ENCODE measurements at places on chromosomes 7 and 10.

DNA sequence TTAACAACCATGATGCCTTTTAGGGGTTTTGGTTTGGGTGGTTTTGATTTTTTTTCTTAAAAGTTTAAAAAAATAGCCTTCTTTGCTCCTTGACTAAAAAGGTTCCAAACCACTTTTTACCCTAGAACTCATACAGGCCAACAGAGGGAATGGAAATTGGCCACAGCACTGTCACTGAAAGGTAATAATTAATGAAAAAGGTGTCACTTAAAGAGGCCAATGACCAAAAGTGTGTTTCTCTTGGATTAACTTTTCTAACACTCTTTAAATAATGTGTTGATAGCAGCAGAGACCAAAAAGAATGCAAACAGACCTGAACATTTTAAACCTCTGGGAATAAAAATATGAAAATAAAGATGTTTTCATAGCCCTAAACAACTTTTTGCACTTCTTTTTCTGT, 221.1 kb upstream of the TCF7L2 start:
- no peak for DNase-seq

GRCh38 chr10:13608246-13608853, 21.6 kb downstream of the PRPF18 start:
- no peak for DNase-seq

DNA sequence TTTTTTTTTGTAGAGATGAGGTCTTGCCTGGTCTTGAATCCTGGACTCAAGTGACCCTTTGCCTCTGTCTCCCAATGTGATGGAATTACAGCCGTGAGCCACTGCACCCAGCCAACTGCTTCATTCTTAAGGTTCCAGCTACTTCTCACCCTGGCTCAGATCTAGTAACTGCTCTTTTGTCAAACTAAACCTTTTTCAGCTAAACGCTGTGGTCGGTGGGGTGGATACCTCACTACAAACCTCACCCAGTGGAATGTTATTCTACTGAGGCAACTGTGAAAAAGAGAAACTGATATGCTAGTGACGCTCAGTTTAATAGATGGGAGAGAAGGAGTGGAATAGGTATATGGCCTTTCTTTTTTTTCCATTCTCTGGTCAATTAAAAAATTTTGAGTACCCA, 1.7 kb upstream of the MRLN start:
- no peak for DNase-seq

DNA sequence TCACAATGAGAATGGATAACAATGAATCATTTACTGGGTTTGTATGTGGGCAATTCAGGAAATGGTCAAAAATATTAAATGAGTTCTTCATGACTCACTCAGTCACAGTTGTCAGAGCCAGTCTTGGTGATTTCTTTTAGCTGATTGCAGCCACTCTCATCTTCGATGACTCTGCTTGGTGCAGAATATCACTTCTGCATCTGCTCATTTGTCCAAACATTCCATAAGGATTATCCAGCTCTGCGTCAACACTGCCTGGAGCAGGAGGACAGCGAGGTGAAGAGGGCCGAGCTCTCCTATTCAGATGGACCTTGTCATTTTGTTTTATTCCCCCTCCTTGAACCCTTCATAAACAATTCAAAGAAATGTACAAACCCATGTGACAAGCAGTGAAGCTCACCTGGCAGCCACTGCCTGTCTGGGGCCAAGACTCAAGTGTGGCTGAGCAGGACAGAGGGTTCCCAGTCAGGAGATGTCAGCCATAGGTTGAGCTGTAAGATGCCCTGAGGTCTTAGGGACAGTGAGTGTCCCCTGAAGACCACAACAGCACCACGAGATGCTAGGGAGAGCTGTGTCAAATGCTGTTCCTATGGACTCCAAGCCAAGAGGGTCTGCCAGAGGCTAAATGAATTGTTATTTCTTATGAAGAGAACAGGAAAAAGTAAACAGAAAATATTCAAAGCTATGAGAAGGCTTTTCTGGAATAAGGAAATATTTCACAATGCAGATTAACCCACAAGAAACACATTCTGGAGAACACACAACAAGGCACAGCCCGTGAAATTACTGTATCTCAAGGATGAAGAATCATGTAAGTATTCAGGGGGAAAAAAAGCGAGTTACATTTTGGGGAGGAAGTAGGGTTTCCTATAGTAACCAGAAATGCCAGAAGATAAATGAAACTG, 33.1 kb upstream of the EGFR start:
- no peak for DNase-seq

- DNase-seq = no peak
These were observed 18.3 kb downstream of the UBN2 start for GRCh38 chr7:139249179-139249810.

DNA sequence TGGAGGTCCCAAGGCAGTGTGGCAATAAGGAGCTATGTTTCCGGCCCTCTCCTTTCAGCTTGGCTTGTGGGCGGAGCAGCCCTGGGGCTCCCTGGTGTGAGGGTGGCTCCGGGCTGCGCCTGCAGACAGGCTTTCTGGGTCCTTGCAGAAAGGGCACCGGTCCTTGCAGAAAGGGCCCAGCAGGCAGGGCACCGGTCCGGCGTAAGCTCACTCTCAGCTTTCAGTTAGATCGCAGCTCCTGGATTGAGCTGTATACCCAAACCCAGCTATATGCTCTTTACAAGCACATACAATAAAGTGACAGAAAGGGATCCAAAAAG, 293.8 kb upstream of the SHH start:
- no peak for DNase-seq

- no peak for DNase-seq
These were observed 52.6 kb downstream of the PTEN start for GRCh38 chr10:87915989-87916388.

DNA sequence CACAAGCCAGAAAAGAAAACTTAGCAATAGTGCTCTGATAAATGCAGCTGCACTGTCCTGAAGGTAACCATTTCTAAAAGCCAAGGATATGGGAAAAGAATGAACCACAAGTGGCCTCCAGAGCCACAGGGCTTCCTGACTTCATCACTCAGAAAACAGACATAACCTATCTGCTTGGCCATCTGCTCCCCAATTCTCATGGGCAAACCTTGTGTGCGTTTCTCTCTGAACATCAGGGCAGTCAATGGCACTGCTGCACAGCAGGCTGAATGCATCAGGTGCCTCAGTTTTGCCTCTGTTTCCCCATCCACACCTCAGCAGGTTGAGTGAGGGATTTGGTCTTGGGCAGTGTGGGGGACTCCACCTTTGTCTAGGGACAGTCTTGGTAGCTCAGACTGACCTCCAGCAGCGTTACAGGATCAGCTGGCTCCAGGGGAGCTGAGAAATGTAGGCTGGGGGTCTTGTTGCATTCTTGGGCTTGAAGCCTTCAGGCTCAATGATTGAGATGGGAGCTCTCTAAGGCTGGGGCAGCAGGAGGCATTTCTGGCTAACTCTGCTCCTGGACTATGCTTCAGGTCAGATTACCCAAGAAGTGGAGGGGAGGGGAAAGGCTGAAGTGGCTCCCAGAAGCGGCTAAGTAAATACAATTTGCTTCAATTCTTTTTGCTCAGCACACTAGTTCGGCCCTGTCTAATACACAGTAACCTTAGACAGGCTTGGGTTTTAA, 23.6 kb upstream of the PDLIM1 start:
- DNase-seq = no peak

- DNase-seq = no peak
These were observed 47.6 kb downstream of the POT1 start for GRCh38 chr7:124881981-124882380.

- DNase-seq = no peak
These were observed 94.9 kb upstream of the TCF7L2 start for GRCh38 chr10:112855134-112855533.

GRCh38 chr10:29512425-29512974, 122.3 kb downstream of the SVIL start:
- no peak for DNase-seq

- DNase-seq = peak; percentile 61
These were observed 484.0 kb upstream of the GALNT17 start for GRCh38 chr7:70647801-70648498.

GRCh38 chr7:123492485-123492884, 41.9 kb downstream of the IQUB start:
- DNase-seq = no peak

DNA sequence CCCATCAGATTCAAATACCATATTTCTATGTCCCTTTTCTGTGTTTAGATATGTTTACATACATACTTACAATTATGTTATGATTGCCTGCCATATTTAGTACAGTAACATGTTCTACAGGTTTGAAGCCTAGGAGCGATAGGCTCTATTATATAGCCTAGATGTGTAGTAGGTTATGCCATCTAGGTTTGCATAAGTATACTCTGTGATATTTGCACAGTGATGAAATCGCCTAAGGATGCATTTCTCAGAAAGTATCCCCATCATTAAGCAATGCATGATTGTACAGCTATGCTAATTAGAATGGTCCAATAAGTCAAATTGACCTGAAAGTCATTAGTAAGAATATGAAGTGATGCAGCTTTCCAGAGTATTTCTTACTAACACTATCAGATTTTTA, 1171.7 kb upstream of the LRRTM3 start:
- no peak for DNase-seq

GRCh38 chr10:7310076-7310475, 100.8 kb downstream of the SFMBT2 start:
- no peak for DNase-seq

- DNase-seq = no peak
These were observed 45.5 kb downstream of the GSAP start for GRCh38 chr7:77370606-77371005.

DNA sequence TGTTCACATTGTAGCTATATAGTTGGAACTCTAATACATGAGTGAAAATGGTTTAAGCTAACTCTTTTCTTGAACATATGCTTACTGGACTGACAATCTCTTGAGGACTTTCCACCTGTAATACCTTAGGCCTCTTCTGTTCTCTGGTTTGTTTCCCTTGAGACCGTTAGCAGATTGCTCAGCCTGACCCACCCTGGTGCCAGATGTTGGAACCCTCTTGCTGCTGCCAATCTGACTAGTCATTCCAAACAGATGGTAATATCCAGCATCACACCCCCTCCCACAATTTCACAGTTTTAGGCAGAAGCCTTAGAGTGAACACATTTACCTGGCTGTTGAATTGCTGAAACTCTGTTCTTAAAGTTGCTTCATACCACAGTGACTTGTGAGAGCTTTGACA, 18.7 kb downstream of the CALD1 start:
- no peak for DNase-seq

DNA sequence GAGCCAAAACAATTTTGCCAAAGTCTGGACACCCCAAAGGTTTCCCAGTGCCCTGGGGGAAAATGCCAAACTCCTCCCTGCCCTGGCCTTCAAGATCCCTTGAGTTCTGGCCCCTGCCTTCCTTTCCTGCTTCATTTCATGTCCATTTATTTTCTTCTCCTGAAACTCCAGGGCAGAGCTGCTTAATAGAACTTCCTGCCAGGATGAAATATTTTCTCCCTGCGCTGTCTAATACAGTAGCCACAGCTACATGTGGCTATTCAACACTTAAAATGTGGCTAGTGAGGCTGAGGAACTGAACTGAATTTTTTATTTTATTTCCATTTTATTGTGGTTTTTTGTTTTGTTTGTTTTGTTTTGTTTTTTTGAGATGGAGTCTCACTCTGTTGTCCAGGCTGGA, 49.6 kb downstream of the COL13A1 start:
- no peak for DNase-seq

DNA sequence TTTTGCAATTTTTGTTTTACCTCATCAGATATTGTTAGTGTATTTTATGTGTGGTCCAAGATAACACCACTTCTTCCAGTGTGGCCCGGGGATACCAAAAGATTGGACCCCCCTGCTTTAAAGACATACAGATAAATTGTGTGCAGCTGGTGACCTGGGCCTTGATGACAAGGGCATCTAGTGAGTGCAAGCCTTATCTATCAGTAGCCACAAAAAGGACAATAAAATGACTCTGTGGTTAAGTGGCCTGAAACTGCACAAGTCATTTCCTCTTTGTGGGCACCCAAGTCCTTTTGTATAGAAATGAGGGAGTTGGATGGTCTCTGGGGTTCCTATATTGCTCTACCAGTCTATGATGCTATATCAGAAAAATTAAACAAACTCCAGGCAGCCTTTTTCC, 98.1 kb downstream of the PARD3 start:
- DNase-seq = no peak

GRCh38 chr10:119655566-119656001, 4.4 kb downstream of the BAG3 start:
- no peak for DNase-seq

DNA sequence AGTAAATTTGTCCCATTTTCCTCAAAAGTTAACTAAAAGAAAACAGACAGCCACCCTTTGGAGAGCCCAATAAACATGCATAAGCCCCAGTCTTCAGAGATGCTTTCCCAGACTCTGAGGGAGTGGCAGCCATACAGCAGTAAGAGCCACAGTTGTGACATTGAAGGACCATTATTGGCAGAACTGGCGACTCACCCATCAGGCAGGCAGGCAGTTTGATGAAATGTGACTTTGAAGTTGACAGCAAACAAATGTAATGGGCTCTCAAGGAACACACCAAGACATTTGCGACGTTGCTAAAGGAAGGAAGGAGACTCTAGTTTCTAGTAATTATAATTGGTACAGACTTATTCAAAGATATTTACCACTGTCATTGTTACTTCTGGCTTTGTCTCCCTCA, 287.5 kb upstream of the PHYHIPL start:
- DNase-seq = no peak

- no peak for DNase-seq
These were observed 286.1 kb upstream of the C7orf33 start for GRCh38 chr7:148304456-148304855.

GRCh38 chr7:98702021-98702420, 84.9 kb downstream of the NPTX2 start:
- no peak for DNase-seq

DNA sequence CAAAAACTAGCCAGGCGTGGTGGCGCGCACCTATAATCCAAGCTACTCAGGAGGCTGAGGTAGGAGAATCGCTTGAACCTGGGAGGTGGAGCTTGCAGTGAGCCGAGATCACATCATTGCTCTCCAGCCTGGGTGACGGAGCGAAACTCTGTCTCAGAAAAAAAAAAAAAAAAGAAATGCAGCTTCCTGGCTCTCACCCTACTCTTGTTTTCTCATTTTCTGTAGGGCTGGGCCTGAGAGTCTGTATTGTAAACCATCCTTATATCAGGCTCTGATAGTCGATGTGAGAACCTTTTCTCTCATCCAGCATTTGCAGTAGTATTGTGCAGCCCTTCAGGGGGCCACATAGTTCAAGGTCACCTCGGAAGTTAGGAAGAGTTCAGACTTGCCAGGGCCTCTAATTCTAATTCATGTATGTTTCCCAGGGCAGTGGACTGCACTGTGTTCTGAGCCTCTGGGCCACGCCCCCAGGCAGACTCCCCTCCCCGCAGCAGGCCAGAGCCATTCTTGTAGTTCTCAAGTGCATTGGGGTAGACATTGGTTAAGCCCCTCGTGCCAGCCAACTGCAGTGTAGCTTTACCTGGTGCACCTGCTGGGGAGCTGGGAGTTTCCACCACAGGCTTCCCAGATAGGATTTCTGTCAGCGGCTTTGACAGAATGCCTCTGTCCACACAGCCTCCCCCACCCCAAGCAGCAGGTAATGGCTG, 38.3 kb upstream of the PDCD4 start:
- no peak for DNase-seq

GRCh38 chr10:1155791-1156615, 99.8 kb downstream of the WDR37 start:
- DNase-seq = no peak

DNA sequence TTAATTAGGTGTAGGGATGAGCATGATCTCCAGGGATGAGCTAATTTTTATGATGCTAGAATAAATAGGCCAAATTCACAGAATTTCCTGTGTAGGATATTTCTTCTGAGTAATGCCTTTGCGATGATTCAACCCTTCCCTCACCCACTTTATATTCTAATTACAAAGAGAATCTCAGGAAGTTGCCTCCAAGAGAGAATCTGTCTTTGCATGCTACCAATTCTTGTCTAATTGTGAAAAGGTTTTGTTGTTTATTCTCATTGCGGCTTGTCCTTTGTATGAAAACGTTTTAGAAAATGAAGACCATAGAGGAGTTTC, 6.3 kb downstream of the C7orf57 start:
- DNase-seq = no peak
